Smooth muscle cell of bladder (primary cell): ENCODE measurements at places on chromosomes 6 and 20. TPM values are rescaled to one million over a fixed set of nuclear protein-coding genes. Genes with fewer than 3 reads are reported as not detected.

The ANKRD66 gene
- not detected in 2 replicates for total RNA-seq

The POM121L2 gene
- not detected in 2 replicates for total RNA-seq

The TOX2 gene
- 1.1 and 1.3 TPM in 2 replicates for total RNA-seq

The LY6G6C gene
- total RNA-seq = not detected in 2 replicates

The CCDC167 gene
- 13.2 and 13.6 TPM in 2 replicates for total RNA-seq

The OR2B6 gene
- not detected in 2 replicates for total RNA-seq

The EEF1E1 gene
- total RNA-seq = 23.0 and 25.8 TPM in 2 replicates

The CST9L gene
- not detected in 2 replicates for total RNA-seq

The PARD6B gene
- total RNA-seq = 0.37 and 1.00 TPM in 2 replicates

The OLIG3 gene
- total RNA-seq = not detected in 2 replicates

The SOX18 gene
- total RNA-seq = 0.18 TPM in 1 of 2 replicates, not detected in the other

The FOXF2 gene
- 2.1 and 3.8 TPM in 2 replicates for total RNA-seq

The APCDD1L gene
- total RNA-seq = 7.0 and 14.1 TPM in 2 replicates

The SMLR1 gene
- total RNA-seq = not detected in 2 replicates

The OPRL1 gene
- total RNA-seq = 1.6 and 1.9 TPM in 2 replicates

The PSMB9 gene
- total RNA-seq = 29.2 and 31.1 TPM in 2 replicates

The PRDM13 gene
- total RNA-seq = not detected in 2 replicates

The TNF gene
- not detected in 2 replicates for total RNA-seq

The ATRN gene
- 31.3 and 43.4 TPM in 2 replicates for total RNA-seq

The PRRC2A gene
- 18.6 and 21.4 TPM in 2 replicates for total RNA-seq

The FOXA2 gene
- total RNA-seq = under 0.01 TPM in 1 of 2 replicates, not detected in the other

The TCF19 gene
- 1.8 and 2.0 TPM in 2 replicates for total RNA-seq

The SYNGAP1 gene
- 1.7 and 3.9 TPM in 2 replicates for total RNA-seq

The PTCRA gene
- not detected in 2 replicates for total RNA-seq

The SIRPD gene
- not detected in 2 replicates for total RNA-seq

The MDFI gene
- total RNA-seq = 0.55 TPM in 1 of 2 replicates, not detected in the other

The UNC5CL gene
- total RNA-seq = under 0.01 and 0.09 TPM in 2 replicates

The CTSZ gene
- 144 and 195 TPM in 2 replicates for total RNA-seq

The IRF4 gene
- 0.14 and 0.65 TPM in 2 replicates for total RNA-seq

The ADGB gene
- total RNA-seq = not detected in 2 replicates

The KHDC1L gene
- not detected in 2 replicates for total RNA-seq

The ULBP2 gene
- 2.6 and 2.7 TPM in 2 replicates for total RNA-seq

The BHLHE23 gene
- total RNA-seq = not detected in 2 replicates

The ARMH2 gene
- not detected in 2 replicates for total RNA-seq
